ENCODE measurements at places on chromosomes 1 and 21. TPM values are rescaled to one million over a fixed set of nuclear protein-coding genes. Genes with fewer than 3 reads are reported as not detected.

- no peak for DNase-seq
Measured at GRCh38 chr21:33293811-33294216, 27.6 kb downstream of the IL10RB start.

- no peak for DNase-seq
Measured at GRCh38 chr1:234699795-234700665, 90.1 kb upstream of the IRF2BP2 start.

GRCh38 chr1:221532071-221532773 lies 209.7 kb downstream of the DUSP10 start:
- DNase-seq = no peak

Gene MRPS14
- total RNA-seq = 36.9 TPM

- DNase-seq = no peak
Measured at GRCh38 chr1:98325646-98326440, 335.7 kb upstream of the SNX7 start.

- DNase-seq = no peak
Measured at GRCh38 chr1:201763455-201764140, 65.4 kb upstream of the IPO9 start.

Gene FCN3
- not detected for total RNA-seq

DNA sequence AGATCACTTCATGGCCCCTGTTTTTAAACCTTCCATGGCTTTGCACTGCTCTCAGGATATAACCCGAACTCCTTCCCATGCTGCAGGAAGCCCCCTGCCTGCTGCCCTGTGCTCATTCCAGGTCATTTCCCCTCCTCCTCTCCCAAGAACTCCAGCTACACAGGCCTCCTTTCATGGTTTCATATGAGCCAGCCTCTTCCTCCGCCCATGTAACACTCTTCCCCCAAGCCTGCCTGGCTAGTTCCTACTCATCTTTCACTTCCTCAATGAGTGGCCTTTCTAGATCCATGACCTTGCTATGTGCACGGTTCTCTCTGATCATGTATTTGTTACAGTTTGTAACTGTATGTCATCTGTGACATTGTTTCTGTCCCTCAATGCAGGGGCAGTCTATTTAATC lies 3.1 kb upstream of the NCF2 start:
- DNase-seq = no peak

- DNase-seq = no peak
Measured at GRCh38 chr1:39136638-39137037, 67.9 kb upstream of the MACF1 start.

- DNase-seq = no peak
Measured at GRCh38 chr1:213067352-213067751, 16.3 kb downstream of the RPS6KC1 start.

GRCh38 chr1:220798338-220798737 lies 11.6 kb downstream of the MTARC1 start:
- DNase-seq = no peak

Gene FMO4
- total RNA-seq = 3.0 TPM

- no peak for DNase-seq
Measured at GRCh38 chr1:58818075-58818474, 34.2 kb upstream of the JUN start.

Gene MARCKSL1
- 132 TPM for total RNA-seq

Gene FMO1
- 1.1 TPM for total RNA-seq

GRCh38 chr1:158101927-158102326 lies 78.8 kb upstream of the CD1D start:
- DNase-seq = no peak

Gene TNFRSF1B
- 98.6 TPM for total RNA-seq

DNA sequence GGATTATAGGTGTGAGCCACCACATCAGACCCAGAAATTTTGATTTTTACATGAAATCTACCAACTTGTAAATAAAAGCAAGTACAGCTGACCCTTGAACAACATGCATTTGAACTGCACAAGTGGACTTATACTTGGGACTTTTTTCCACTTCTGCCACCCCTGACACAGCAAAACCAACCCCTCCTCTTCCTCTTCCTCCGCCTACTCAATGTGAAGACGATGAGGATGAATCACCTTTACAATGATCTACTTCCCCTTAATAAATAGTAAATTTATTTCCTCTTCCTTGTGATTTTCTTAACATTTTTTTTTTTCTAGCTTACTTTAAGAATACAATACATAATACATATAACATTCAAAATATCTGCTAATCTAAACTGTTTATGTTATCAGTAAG lies 17.5 kb upstream of the YRDC start:
- no peak for DNase-seq

GRCh38 chr1:234997896-234998741 lies 130.5 kb downstream of the TOMM20 start:
- peak; percentile 4 for DNase-seq

Gene MIXL1
- 0.93 TPM for total RNA-seq

Gene WDR77
- 63.3 TPM for total RNA-seq

Gene ST6GALNAC5
- not detected for total RNA-seq

Gene OR10J1
- total RNA-seq = not detected

- no peak for DNase-seq
Measured at GRCh38 chr1:3111348-3112021, 42.5 kb downstream of the PRDM16 start.

- no peak for DNase-seq
Measured at GRCh38 chr1:21005466-21006239, 171.0 kb downstream of the EIF4G3 start.

DNA sequence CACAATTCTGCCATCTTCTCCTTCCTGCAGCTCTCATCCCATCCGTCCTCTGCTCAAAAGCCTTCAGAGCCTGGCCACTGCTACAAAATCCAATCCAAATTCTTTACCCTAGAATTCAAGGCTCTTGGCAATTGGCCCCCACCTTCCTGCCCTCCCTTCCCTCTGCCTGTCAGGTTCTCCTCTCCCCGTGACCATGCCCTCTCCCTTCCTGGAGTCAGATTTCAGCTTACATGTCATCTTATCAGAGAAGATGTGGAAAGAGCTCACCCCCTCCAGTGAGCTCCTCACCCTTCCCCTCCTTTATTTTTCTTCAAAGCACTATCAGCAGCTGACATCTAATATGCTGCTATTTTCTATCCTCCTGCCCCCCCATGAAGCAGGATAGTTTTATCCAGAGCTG lies 86.9 kb downstream of the GRIK3 start:
- DNase-seq = no peak

DNA sequence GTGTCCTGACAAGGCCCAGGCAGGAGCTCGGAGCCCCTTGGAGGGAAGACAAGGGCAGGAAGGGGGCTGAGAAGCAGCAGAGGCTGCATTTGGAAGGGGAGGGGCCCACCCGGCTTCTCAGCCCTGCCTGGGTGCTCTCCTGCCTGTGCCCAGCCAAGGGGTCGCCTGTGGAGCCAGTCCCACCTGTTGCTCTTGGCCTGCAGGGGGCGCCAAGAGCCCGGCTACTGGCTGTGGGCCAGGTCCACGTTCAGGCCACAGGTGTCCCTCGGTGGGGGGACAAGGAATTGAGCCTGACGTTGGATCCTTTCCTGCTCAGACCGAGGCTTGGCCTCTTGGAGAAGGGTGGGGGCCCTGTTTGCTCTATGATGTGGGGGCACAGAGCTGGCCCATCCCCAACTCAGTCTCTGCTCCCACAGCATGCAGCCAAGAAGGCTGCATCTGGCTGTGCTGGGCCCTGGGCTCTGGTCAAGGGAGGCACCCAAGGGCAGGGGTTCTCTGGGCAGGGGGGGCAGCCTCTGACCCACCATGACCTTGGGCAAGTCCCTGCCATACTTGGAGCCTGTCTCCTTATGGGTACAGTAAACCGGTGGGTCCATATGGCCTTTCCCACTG lies 10.9 kb downstream of the WNT4 start:
- peak; percentile 66 for DNase-seq

Gene SLAMF7
- total RNA-seq = 119 TPM

- DNase-seq = no peak
Measured at GRCh38 chr1:88237058-88237457, 447.0 kb upstream of the PKN2 start.

DNA sequence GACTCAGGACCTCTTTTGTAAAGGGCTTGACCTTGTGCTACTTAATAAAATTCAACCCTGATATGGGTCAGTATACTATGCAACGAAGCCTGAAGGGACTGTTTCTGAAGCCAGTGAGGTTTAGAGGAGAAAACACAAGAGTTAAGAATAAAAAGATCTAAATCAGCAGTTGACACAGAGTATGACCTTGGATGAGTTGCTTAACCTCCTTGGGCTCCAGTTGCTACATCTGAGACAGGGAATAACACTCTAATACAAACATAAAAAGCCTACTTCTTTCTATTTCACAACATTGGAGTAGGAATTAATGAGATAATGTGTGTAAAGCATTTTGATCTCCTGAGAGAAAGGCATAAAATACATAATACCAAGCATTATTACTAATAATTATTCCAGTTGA lies 882.4 kb upstream of the ADGRL2 start:
- DNase-seq = no peak

- no peak for DNase-seq
Measured at GRCh38 chr1:226782845-226783601, 43.9 kb upstream of the ITPKB start.

Gene MYCL
- 0.10 TPM for total RNA-seq

Gene CDCA8
- total RNA-seq = 1.9 TPM

GRCh38 chr21:46643379-46644177 lies 8.1 kb downstream of the PRMT2 start:
- DNase-seq = no peak

Gene PIGP
- 17.7 TPM for total RNA-seq

- DNase-seq = no peak
Measured at GRCh38 chr1:116139592-116140134, 28.5 kb downstream of the MAB21L3 start.

Gene GPR25
- total RNA-seq = 0.86 TPM

Gene TMEM51
- total RNA-seq = not detected

Gene MCOLN3
- 0.16 TPM for total RNA-seq

DNA sequence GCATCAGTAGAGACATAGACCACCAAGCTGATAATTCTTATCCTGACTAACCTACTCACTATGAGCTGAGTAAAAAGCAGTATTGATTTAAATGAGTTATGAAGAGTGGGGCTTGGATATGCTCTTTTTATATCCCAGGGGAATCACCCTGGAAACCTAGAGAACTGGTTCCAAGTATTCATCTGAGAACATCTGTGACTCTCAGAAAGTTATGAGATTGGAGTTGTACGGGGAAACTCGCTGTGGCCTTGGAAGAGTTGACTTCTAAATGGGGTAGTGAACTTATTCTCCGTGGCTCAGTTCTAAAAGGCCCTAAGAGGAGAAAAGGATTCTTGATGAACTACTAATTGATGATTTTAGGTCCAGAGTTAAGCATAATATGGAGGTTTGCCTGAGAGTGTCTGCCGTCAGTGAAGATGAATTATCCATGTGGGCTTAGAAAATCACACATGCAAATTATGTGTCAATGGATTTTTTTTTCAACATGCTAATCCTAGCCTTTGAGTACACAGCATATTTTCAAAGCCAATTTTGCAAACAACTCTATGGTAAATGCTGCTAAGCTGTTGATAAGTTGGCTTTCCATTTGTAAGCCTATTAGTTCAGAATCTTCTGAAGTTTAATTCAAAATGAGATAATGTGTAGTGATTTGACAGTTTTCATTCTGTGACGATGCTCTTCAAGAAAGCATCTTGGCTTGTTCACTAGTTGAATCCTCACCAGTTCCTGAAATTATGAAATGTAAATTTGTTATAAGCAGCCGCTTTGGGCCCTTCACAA lies 122.7 kb downstream of the FGGY start:
- no peak for DNase-seq

Data from activated B cell treated with CpG ODN at 0.5 μM for 24 hours (primary cell).